ENCODE measurements at places on chromosomes 7 and 10.

GRCh38 chr7:157558516-157558874 is 221.7 kb downstream of the DNAJB6 start:
- DNase-seq, result no peak

DNA sequence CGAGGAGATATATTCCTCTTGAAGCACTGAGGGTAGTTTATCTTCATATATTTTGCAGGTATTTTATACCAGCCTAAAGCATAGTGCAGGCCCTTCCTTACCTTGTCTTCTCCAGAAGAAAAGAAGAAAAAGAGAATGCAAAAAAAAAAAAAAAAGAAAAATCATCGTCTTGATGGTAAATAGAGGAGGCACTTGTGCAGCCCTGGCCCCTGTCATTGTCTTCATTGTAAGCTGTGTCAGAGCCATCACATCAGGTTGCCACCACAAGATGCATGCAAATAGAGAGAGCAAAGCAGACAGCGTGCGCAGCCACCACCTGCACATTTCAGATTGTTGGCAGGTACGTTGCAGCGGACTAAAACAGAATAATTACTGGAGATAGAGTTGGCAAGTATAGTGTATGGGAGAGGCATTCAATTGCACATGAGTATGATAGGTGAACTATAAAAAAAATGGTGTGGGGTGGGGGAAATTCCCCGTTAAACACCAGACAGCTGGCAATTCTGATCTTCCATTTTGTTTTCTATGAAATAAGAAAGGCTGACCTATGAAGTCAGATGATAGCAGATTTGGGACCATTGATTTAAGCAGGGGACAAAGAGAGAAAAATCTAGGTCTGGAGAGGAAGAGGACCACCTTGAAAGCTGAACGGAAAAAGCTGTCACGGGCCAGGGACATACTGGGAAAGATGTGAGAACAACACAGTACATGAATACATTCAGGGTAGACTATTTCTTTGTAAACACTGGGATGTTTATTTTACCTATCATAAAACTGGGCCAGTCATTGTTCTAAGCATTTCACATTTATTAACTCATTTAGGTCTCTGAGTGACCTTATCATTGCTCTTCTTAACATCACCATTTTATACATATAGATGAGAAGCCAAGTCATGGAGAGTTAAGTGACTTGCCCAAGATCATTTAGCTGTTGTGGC is 306.3 kb upstream of the SP8 start:
- no peak for DNase-seq

DNA sequence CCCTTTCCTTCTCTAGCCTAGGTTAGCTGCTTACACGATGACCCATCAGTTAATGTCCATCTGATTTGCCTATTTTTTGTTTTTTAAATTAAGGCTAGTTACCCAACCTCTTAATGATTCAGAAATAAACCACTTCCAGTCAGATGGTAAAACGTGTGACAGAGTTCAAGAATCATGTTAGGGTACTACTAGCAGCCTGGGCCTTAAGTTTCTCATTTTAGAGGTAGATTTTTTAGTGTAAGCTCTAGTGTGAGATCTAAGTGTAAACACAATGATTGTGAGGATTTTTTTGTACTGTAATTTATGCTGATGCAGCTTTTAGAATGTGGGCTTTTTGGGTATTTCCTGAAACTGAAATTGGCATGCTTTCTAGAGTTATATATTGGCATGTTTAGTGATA is 130.0 kb downstream of the CDK14 start:
- no peak for DNase-seq

DNA sequence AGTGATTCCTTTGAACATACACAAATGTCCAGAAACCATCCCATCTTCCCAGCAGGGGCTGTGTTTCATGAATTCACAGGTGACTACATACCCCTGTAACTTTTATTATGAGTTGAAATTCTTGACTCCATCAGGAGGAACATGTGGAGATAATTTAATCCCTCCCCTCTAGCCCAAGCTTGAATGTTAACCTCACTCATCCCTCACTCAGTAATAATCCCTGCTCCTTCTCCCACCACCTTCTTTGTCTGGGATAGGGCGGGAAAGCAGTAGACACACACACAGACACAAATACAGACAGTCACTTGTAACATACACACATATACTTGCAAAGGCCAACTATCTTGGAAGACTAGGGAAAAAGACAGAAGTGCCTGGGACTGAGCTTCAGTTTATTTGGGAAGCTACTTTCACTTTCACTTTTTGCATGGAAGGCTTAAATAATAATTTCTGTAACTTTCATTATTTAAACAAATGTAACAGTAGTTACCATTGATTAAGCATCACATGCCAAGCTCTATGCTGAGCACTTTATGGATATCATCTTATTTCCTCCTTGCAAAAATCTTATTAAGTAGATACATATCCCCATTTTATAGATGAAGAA is 7.3 kb downstream of the AASS start:
- DNase-seq, result no peak

GRCh38 chr7:121307021-121307574 is 21.7 kb upstream of the WNT16 start:
- no peak for DNase-seq
